ENCODE measurements at places on chromosomes 1 and 21.

DNA sequence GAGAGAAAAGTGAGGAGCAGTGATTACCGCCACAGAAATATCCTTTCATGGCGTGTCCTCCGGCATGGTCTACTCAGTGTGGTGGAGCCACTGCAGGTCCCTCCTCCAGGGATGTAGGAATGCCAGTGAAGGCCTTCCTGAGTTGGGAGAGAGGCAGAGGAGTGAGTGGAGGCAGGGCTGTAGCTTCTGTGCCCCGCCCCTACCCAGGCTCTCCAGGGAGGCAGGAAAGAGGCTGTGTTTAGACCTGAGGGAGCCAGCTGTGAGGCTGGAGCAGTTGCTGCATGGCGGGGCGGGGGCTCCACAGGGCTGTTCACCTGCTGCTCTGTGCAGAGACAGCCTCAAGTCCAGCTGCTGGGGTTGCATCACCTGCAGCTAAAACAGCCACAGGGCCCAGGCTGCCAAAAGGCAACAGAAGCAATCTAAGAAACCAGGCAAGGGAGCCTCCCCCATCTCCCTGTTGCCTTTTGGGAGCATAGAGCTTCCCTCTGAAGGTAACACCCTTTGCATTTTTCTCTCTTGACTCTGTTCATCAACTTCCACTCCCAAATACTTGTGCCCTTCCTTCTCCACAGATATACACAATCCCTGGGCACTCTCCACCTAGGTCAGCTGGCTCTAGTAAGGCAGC is 801 bp upstream of the ANXA9 start:
- DNase-seq: no peak

DNA sequence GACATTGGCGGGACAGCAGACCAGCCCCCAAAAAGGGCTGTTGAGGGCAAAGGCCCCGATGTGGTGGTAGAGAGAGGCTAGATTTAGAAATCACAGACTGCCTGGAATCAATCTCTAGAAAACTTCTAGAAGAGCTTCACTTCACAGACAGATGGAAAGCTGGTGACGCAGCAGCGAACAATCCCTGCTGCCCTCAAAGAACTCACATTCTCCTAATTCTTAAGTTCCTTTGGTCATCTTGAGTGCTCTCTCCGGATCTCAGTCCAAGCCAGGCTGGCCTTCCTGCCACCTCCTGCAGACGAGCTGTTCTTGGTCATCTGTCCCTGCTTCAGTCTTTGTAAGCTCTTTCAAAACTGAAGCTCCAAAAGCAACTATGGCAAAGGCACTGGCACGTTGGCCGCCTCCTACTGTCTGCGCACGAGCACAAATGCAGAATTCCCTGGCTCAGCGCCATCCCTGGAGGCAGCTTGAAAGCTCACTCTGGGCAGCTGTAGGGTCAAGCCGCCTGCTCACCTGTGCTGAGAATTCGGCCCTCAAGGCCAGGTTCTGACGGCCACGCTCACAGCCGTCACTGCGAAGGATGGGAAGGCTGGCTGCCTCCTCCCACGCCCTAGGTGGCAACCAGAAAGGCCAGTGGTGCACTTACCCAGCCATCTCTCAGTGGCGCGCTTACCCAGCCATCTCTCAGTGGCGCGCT is 110.6 kb downstream of the NPHP4 start:
- DNase-seq: no peak

- DNase-seq: no peak
These were observed 12.5 kb upstream of the UAP1 start for GRCh38 chr1:162549001-162549400.

GRCh38 chr21:32807717-32808380 is 36.3 kb upstream of the PAXBP1 start:
- DNase-seq: no peak

DNA sequence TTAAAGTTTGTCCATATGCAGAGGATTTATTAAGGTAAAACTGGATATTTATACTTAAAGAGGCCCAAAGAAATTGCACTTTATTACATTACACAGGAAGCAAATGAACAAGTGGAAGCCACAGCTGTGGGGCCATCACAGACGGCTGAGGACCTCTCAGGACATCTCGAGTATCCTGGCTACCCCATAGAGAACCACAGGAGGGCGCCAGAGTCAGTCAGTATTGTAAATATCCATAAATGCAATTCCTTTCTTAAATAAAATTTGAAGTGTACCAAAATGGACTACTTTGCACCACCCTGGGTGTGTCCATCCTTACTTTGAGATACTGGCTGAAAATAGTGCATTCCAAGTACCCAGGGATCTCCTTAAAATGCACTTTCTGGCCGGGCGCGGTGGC is 257.2 kb downstream of the MRPL39 start:
- DNase-seq: no peak

DNA sequence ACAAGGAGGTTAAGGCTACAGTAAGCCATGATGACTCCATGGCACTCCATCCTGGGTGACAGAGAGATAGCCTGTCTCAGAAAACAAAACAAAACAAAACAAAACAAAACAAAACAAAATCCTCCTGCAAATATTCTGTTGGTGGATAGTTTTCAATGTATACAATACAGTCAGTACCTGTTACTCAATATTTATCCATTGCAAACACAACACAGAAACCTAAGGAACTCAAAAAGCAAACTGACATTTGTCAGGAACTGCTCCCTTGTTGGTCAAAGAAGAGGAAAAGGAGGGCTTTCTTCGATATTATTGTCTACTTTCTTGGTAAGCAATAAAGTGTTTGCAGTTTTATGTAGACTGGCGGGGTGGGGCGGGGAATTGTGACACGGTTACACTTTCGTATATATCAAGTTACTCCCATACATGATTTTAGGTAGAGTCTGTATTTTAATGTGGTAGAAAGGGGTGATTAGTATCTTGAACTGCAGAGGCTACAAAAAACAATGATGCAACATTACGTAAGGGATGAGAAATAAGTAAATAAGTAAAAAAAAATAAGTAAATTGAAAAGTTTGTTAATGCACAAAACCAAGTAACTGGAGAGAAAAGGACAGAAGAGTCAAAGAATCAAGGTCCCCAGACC is 31.8 kb downstream of the APP start:
- no peak for DNase-seq

GRCh38 chr1:183103147-183103546 is 79.9 kb downstream of the LAMC1 start:
- DNase-seq: no peak
